ENCODE measurements at places on chromosomes 6 and 20.

- DNase-seq, result no peak
Measured at GRCh38 chr6:45648262-45648620, 270.5 kb upstream of the SUPT3H start.

DNA sequence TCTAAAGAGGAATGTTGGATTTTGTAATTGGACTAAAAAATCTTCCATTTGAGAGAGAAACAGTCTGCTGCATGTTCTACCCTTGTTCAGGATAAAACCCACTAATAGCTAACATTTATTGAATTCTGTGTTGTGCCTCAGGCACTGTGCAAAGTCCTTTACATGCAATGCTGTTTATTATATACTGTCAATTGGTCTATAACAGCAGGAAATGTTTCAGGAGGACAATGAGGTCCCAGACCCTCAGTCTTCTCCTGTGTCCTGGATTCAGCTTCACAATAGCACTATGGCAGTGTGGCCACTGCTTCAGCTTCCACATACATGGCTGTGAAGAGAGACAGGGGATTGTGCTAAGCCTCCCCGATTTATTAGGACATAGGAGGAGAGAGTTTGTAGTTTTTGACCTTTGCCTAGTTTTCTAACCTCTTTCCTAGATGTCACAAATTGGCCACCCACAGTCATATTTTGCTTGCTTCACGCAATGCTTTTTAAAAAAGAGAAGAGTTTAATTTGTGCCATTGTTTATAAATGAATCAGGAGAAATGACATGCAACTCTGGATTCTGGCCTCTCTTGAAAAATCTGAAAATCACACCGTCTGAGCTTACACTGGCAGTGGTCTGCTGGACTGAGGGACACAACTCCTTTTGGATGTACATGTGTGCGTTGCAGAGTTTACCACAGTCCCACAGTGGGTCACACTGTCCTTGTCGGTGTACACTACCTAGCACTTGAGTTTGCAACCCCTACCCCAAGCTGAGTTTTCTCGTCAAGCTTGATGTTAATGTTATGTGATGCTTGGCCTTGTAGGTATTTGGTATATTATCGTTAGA is 11.3 kb downstream of the PTPN1 start:
- DNase-seq, result no peak

- DNase-seq, result no peak
Measured at GRCh38 chr20:11496380-11496779, 421.3 kb upstream of the BTBD3 start.

- no peak for DNase-seq
Measured at GRCh38 chr20:48586730-48587129, 241.1 kb downstream of the PREX1 start.

GRCh38 chr6:44045672-44046015 is 81.6 kb downstream of the MRPL14 start:
- DNase-seq, result no peak

GRCh38 chr20:60465993-60466686 is 507.9 kb downstream of the CDH26 start:
- DNase-seq, result no peak

DNA sequence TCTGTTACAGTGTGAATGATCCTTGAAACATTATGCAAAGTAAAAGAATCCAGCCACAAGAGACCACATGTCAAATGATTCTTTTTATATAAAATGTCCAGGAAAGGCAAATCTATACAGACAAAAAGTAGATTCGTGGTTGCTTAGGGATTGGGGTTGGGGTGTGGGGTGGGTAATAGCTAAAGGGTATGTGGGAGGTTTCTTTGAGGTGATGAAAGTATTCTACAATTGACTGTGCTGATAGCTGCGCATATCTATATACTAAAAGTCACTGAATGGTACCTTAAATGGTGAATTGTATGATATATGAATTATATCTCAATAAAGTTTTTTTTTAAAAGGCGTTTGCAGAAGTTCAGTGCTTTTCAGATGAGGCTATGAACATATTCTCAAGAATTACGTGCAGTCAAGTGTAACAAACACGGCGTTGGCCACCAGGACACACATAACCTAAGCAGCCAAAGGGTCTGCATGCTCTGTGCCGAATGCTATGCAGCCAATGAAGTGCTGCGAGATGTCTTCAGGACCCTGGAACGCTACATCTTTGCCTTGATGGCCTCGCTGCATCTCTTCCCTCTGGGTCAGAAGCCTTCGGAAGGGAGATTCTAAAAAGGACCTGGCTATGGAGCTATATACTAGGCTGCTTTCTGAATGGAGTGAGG is 96.9 kb downstream of the SCML4 start:
- DNase-seq, result no peak

DNA sequence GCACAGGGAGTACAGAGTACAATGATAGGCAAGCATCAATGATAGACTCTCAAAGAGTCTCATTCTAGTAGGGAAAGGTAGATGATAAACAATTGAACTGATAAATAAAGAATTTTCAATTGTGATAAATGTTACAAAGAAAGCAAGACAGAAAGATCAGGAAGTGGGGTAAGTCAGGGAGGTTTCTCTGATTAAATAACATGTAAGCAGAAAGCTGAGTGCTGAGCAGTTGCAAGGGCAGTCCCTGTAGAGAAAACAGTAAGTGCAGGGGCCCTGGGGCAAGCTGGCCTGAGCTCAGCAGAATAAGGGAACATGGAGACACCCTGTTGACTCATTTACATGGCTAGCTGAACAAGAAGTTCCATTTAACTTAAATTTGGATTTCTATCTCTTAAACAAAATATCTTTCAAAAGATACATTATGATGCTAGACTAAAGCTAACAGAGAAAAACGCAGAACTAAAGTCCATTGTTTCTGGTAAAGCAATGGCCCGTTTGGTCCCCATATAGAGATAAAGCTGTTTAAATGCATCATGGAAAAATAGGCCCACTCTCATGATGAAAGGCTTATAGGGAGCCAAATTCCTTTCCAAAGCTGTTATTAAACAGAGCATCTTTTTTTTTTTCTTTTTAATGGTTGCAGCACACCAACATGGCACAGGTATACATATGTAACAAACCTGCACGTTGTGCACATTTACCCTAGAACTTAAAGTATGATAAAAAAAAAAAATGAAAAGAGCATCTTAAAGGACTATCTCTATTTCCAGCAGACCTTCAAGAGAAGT is 5.3 kb upstream of the TNFAIP3 start:
- DNase-seq, result no peak

DNA sequence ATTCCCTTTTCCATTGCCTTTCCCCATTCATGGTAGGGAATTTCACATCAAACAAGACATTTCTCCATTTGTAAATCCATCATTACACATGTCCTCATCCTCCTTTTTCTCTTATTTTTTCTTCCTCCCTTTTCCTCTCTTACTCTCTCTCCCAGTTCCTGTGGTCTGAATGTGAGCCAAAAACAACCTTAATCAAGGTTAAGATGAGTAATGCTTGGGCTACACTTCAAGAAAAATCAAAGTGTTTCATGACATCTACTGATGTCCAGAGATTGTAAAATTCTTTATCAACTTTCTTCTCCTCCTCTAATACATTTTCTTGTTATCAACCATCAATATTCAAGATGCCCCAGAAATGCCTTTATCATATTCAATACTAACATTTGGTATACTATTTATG is 208.0 kb upstream of the PRND start:
- DNase-seq, result no peak

GRCh38 chr6:167757249-167757648 is 69.5 kb upstream of the AFDN start:
- no peak for DNase-seq

DNA sequence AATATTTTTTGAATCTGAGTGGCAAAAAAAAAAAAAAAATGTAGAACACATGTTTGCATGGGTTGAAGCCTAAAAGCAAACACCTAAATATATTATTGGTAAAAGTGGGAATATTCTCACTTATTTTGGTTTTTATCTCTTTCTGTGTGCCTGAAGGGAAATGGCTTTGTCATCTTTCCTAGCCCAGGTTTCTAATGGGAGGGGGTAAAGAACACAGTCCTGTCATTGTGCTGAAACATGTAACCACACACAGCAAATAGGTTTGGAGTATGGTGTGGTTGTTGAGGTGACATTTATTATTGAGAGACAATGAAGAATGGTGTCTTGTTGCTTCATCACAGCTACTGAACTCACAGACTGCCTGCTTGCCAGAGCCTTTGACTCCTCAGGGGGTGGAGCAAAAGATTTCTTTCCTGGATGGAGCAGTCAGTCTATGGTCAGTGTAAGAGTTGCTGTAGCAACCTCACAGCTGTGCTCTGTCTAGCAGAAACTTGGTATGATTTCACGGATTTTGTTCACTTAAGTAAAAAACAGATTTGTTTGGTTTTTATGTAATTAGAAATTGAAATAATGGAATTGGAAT is 70.2 kb downstream of the CEP57L1 start:
- peak; percentile 41 for DNase-seq

GRCh38 chr6:166306378-166307081 is 1.7 kb downstream of the PRR18 start:
- no peak for DNase-seq

- DNase-seq, result no peak
Measured at GRCh38 chr6:44478591-44479254, 91.2 kb downstream of the CDC5L start.

- DNase-seq, result no peak
Measured at GRCh38 chr20:44494681-44495080, 19.0 kb downstream of the TTPAL start.

DNA sequence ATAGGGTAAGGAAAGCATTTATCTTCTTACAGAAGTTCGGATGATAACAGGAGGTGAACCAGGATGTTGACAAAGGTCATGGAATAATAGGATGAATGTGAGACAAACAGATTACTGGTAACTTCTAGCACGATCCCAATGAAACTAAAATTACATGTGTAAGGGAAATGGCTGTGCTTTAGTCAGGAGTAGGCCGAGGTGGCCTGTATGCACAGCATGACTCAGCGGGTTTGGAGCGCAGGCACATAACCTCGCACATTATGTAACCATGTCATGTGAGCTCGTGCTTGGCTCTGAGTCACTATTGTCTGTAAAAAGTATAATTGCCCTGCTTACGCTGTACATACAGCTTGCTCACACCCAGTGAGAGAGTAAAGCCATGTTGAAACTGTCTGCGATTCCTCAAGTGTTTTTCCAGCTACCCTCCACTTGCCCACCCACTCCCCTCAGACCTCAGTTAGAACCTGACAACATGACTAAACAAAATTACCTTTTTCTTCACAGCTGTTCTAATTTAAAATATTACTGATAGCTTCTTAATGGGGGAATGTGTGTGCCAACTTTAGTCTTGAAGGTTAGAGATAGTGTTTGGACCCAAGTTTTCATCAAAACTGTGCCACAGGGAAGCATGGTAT is 8.2 kb downstream of the CYB5R4 start:
- peak; percentile 60 for DNase-seq

- DNase-seq, result no peak
Measured at GRCh38 chr20:32190616-32191415, 16.7 kb downstream of the PLAGL2 start.

DNA sequence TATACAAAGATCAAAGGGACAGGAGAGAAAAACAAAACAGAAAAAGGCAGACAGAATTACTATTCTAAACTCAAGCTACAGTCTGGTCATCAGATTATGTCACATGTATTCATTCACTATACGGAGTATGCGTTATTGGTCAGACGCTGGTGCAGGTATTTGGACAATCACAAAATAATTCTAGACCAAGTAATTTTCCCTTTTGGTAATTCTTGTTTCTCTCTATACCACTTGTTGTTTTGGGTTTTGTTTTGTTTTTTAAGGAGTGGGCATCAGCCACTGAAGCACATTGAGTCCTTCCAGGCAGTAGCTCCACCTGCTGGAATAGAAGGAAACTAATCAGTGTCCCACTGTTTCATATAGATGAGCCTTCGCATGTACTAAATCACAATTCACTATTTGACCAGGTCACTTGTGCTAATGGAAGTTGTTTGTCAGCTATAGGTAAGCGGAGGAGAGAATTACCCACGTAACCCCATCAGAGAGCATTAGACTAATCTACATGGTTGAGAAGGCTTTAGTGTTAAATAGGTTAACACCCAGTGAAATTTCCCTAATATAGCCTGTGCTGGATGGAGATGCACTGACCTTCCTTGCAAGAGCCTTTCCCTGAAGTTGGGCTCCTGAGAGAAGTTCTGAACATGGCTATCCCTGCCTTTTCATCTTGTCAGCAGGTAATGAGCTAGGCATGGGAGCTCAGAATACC is 77.9 kb downstream of the TNFAIP3 start:
- DNase-seq, result peak; percentile 76

DNA sequence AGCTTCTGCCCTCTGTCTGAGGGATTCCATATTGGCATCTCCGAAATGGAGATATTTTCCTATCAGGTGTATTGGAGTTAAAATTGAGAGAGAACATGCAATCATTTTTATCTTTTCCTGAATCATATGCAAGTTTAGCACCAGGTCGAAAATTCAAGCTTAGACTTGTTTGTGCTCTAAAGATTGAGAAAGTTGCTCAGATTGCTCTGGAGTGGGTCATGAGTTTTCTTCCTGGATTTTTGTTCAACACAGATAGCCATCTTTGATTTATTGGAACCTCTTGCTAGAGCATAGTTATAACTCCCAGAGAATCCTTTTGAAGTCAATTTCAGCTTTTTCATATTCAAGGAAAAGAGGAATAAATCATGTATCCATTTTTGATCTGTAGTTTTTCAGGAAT is 373.5 kb upstream of the FLRT3 start:
- DNase-seq, result no peak

DNA sequence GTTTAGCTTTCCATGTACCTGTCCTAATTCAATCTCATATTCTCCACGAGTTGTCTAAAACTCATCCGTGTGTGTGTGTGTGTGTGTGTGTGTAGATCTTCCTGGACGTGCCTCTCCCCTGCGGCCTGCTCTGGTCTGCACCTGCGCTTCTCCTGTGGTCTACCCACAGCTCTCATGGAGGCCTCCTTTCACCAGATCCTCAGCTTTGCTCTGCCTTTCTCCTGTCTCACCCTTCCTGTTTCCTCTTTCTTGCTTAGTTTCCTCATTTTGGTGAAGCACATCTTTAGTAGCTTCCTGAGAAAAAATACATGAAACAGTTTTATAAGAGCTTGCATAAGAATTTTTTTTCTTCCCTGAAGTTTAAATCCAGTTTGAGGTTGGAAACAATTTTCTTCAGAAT is 18.1 kb downstream of the SLX4IP start:
- peak; percentile 84 for DNase-seq

GRCh38 chr20:17712708-17713107 is 12.9 kb downstream of the BANF2 start:
- DNase-seq, result no peak

- peak; percentile 20 for DNase-seq
Measured at GRCh38 chr6:118705544-118706491, 54.4 kb upstream of the CEP85L start.

- no peak for DNase-seq
Measured at GRCh38 chr6:137352859-137353258, 133.7 kb upstream of the IFNGR1 start.

GRCh38 chr6:106154326-106154725 is 68.2 kb downstream of the PRDM1 start:
- no peak for DNase-seq
